Hematopoietic multipotent progenitor cell treated with erythropoietin and hydrocortisone succinate and interleukin-3 and kit ligand, for 15 days (in vitro differentiated cells): ENCODE measurements at places on chromosomes 5 and 9.

GRCh38 chr5:173719731-173720082 is 103.3 kb upstream of the BOD1 start:
- DNase-seq = no peak

GRCh38 chr9:25994605-25995004 is 316.4 kb upstream of the TUSC1 start:
- no peak for DNase-seq

GRCh38 chr5:154486427-154486866 is 8.4 kb upstream of the HAND1 start:
- DNase-seq = no peak

GRCh38 chr9:33125871-33126823 is 41.0 kb downstream of the B4GALT1 start:
- peak; percentile 58 for DNase-seq

GRCh38 chr5:60207040-60207439 is 313.5 kb upstream of the PDE4D start:
- DNase-seq = no peak

GRCh38 chr9:89311346-89312221 is 589 bp downstream of the CKS2 start:
- peak; percentile 17 for DNase-seq

- DNase-seq = no peak
Observed at GRCh38 chr9:23606107-23606506, 219.9 kb downstream of the ELAVL2 start.

DNA sequence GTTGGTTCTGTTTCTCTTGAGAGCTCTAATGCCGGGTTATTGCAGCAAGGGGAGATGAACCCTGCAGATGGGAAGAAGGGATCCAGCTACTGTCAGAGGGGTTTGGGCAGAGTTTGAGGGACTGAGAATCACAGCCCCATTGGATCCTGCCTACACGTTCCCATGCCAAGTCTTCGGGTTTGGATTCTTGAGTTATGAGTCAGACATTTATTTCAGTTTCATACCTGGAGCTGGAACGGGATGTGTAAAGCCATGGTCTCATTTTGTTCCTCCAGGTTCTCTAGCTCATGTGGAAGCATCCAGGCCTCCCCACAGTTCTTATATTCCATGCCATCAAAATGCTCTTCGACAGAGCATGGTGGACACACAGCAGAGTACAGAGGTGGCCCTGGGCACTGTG is 275.4 kb upstream of the IRX4 start:
- no peak for DNase-seq

GRCh38 chr9:130579738-130580463 is 524 bp downstream of the FUBP3 start:
- DNase-seq = peak; percentile 10

DNA sequence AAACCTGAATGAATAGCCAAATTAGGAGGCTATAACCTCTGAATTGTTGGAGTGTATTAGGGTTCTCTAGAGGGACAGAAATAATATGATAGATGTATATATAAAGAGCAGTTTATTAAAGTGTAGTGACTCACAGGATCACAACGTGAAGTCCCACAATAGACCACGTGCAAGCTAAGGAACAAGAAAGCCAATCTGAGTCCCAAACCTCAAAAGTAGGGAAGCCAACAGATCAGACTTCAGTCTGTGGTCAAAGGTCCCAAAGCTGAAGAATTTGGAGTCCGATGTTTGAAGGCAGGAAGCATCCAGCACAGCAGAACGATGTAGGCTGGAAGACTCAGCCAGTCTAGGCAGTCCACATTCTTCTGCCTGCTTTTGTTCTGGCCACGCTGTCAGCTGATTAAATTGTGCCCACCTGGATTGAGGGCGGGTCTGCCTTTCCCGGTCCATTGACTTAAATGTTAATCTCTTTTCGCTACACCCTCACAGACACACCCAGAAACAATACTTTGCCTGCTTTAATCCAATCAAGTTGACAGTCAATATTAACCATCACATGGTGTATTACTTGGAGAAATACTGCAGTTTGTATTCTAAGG is 550.6 kb downstream of the CDH10 start:
- no peak for DNase-seq

DNA sequence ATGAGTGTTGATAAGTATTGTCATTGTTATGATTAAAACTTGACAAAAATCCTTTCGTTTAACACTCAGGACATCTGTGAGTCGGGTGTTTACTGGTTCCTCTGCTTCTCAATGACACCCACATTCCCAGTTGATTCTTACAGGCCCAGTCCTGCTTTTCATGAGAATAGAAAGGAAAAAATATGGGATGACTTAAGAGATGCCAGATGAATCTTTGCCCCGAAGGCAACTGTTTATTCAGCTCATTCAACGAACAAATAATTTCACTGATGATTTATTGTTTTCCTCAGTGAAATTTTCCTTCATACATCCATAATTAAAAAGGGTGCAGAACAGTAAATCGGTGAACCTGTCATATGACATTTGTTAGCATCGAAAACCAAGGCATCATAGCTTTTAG is 452.4 kb upstream of the WWC1 start:
- DNase-seq = no peak

DNA sequence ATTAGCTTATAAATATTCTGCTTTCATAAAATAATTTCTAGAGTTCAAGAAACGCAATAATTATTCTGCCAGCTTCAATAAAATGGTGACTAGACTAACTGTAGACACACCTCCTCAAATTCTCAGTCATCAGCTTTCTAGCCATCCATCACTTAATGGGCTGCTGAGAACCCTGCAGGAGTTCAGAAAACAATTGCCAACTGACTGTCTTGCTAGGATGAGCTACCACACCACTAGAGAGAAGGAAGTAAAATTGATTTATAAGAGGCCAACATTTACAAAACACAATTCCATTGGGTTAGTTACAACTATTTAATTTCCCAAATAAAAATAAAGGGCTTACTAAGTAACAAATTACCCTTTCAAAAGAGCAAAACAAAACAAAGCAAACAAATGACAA is 126.5 kb upstream of the PAPPA start:
- DNase-seq = no peak

- DNase-seq = peak; percentile 11
Observed at GRCh38 chr9:124286292-124286931, 28.7 kb downstream of the NEK6 start.

GRCh38 chr5:174300118-174300940 is 254.8 kb downstream of the NSG2 start:
- DNase-seq = no peak

DNA sequence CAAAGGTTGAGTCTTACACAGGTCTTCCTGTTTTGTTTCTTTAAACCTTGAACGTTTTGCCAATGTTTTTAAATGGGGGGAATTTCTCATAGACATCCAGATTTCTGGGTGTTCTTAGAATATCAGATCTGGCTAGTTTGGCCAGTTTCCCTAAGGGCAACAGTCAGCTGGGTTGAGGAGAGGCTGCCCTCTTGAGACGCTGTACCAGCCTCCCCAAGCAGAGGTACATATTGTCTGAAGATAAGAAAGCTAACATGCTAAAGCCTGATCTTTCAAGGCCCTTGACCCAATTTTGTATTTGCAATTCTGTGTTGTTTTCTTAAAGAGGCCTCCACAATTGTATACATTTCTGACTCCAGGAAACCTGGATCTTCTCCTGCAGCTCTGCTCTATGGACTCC is 21.9 kb upstream of the SH3GL2 start:
- DNase-seq = no peak

DNA sequence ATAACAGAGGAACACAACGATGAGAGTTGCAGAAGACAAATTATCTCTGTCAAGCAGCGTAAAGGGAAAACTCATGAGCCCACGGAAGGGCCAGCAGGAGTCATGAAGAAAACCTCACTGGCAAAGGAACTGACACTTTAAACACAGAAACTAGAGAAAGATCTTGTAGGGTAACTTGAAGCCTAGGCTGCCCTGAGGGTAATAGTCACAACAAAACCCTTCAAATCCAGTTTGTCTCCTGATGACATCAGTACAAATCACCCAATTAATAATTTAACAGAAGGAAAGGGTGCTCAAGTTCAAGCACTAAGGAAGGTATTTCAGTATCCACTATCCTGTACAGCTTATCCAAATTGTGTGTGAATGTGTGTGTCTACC is 549.1 kb downstream of the MTRR start:
- no peak for DNase-seq

GRCh38 chr5:168088410-168089173 is 202.9 kb upstream of the WWC1 start:
- DNase-seq = no peak

DNA sequence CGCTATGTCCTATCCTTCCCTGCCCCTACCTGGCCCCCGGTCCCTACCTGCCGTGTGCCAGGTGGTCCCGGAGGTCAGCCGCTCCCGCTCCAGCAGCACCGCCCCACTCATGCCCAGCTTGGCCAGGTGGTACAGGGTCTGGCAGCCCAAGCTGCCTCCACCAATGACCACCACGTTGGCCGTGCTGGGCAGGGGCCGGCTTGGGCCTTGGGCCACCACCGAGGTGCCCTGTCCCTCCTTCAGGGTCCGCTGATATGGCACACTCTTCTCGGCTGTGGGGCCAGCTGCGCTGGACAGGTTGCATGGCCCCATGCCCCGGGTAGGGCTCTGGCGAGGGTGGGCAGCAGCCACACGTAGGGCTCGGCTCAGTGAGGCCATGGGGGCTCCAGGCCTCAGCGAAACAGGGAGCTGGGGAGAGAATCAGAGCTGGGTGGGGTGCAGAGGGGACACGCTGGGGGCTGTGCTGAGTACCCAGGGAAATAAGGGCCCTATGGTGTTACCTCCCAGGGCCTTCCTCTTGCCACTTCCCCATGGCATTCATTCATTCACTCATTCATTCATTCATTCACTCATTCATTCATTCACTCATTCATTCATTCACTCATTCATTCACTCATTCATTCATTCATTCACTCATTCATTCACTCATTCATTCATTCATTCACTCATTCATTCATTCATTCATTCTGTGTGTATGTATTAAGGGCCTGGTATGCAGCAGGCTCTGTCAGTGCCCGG is 4.2 kb downstream of the SARDH start:
- DNase-seq = no peak
